CD4-positive, alpha-beta T cell treated with Interferon alpha-2 for 1 hour (primary cell): ENCODE measurements at places on chromosomes 16 and 17.

DNA sequence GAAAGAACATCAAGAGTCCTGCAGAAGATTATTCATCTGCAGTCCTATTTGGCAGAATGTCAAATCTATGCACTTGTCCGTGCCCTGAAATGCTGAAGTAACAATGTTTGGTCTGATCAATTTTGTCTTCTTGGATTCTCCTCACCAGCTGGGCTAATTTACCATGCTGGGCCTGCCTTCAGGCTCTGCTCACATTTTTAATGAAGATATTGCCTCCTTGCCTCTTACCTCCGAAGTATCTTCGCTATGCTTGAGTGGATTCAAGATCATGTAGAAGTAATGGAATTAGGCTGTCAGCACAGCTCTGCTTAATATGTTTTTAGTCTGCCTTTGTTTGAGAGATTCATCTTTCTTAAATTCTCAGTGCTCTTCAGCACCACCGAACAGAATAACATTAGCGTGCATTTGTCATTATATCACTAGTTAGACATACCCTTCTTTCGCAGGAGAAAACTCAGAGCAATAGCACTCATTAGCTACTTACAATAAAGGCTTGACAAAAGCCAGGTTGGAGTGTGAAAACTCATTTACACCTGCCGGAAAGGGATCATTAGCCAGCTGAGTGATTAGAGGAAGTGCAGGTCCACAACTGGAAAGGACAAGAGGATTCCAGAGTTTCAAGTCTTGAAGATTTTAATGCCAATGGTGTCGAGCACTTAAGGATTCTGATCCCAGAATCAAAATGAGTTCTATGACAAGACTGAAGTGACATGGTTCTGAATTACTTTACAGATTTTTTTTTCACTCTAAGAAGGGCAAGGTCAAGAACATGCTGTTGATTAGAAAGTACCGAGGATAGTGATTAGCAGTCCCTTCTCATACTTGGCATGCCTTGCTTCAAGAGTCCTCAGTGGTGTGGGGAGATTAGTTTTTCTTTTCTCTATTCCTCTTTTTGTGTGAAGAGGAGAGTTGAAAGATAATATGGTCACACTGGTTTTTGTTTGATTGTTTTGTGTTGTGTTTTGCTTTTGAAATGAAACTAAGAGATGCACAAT lies 405.6 kb upstream of the TOM1L1 start:
- no peak for DNase-seq

GRCh38 chr17:15031975-15032374 lies 233.2 kb downstream of the PMP22 start:
- no peak for DNase-seq

- DNase-seq = no peak
Observed at GRCh38 chr16:78659216-78659615, 559.8 kb downstream of the WWOX start.

- no peak for DNase-seq
Observed at GRCh38 chr17:21029036-21029435, 13.8 kb downstream of the USP22 start.

DNA sequence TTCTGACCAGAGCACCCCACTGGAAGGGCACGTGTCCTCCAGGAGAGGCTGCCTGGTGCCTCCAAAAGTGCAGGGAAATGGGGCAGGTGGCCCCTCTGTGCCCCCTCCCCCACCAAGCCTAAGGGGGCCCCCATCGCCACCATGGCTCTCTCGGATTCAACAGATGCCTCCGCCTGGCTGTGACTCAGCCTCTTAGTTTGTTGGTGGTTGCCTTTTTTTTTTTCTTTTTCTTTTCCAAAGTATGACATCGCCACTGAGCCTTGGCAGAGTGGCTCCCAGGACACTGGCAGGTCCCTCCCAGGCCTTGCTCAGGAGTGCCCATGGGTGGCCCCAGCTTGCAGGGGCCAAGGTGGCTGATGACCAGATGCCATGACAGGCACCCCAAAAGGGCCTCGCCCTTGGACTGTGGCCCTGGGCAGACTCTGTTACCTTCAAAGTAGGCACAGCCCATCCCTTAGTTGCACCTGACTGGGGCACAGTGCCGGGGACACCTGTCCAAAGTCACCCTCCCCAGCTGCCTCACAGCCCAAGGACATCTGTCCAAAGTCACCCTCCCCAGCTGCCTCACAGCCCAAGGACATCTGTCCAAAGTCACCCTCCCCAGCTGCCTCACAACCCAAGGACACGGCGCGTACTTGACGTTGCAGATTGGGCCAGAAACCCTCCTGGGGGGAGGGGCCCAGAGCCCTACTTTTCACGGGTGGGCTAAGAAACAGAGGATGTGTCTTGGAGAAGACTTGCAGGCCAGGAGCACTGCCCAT lies 29.6 kb downstream of the NPTX1 start:
- DNase-seq = no peak

GRCh38 chr17:48153691-48154358 lies 46.3 kb downstream of the SNX11 start:
- no peak for DNase-seq

GRCh38 chr16:47018223-47018891 lies 44.9 kb upstream of the DNAJA2 start:
- DNase-seq = peak; percentile 62

DNA sequence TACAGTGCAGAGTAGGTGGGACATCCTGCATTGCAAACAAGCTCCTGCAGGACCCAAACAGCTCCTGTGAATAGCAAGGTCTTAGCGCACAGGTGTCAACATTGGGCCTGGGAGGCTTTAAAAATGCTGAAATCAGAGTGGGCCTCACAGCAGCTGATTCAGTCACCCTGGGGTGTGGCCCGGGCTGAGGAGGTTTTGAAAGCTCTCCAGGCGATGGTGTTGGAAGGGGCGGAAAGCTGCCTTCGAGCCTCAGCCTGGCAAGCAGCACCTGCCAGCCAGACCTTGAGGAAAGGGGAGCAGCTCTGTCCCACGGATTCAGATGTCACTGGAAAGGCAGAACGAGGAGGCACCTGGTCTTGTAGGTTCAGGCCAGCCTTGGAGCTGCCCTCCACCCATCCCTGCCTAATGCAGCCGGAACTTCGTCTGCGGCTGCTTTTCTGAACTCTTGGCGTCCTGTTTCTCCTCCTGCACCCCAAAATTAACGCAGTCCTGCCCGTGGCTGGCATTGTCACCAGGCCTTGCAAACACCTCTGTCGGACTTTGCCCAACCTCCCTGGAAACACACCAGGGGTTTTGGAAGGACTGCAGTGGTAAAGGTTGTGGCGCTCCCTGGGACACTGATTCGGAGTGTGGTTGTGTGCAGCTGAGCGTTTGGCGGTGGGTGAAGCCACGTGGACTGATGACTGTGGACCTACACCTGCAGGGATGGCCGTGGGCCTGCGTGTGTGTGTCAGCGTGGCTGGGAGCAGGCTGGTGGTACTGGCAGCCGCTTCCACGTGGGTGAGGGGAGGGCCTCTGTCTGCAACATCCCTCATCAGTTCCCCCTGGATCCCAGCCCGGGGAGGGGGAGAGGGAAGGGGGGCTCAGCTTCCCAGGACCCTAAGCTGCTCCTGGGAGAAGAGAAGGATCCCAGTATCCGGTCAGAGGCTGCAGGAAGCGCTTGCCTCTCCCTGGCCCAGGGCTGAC lies 3.4 kb downstream of the NECAB2 start:
- no peak for DNase-seq

DNA sequence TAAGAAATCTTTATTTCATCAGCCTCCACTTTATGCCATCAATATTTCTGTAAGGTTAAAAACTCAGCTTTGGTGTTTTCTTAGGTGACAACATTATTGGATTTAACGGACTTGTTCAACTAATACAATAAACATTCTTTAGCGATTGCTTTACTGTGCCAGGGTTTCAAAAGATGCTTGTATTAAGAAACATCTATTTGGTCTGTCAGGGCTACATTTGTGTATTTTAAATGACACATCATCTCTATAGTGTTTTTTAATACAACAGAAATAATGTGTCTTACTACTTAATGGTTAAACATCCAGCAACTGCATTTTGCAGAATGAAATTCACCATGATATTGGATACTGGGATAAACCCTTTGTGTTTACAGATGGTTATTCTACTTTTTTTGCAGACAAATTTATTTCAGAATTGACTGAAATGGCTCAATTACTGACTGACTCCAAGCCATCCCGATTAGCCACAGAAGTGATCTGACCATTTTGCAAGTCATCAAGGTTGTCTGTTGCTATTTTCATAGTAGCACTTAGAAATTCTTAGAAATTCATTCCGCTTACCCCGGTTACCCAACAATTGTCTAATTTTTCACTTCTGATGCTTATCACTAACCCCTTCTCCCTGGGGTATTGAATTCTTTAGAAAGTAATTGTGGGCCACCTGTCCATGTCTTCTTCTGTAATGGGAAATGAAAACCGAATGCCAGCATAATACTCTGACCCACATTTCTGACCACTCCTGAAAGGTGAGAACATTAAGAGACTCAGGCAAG lies 63.7 kb downstream of the HS3ST3A1 start:
- no peak for DNase-seq

DNA sequence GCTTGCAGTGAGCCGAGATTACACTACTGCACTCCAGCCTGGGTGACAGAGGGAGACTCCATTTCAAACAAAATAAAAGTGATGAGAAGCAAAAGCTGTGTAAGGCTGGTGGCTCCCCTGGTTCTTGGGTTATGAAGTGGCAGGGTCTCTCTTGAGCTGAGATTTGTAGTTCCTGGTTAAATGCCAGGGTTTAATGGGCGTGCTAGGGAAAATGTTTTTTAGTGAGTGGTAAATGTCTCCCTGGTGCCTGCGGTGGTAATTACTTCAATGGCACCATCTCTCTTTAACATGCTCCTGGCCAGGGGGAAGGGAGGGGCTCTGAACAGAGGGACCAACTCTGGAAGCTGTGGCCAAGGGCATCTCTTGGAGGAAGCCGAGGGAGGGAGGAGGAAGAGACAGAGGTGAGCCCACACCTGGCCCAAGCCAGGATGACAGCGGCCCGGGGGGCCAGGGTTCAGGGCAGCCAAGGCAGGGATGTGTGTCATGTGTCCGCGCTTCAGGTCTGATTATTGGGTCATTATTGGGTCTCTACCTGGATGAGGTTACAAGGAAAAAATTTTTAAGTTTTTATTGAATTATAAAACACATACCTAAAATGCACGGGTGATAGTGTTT lies 17.8 kb upstream of the RPL38 start:
- DNase-seq = no peak

GRCh38 chr16:87966685-87967185 lies 15.5 kb downstream of the BANP start:
- no peak for DNase-seq

DNA sequence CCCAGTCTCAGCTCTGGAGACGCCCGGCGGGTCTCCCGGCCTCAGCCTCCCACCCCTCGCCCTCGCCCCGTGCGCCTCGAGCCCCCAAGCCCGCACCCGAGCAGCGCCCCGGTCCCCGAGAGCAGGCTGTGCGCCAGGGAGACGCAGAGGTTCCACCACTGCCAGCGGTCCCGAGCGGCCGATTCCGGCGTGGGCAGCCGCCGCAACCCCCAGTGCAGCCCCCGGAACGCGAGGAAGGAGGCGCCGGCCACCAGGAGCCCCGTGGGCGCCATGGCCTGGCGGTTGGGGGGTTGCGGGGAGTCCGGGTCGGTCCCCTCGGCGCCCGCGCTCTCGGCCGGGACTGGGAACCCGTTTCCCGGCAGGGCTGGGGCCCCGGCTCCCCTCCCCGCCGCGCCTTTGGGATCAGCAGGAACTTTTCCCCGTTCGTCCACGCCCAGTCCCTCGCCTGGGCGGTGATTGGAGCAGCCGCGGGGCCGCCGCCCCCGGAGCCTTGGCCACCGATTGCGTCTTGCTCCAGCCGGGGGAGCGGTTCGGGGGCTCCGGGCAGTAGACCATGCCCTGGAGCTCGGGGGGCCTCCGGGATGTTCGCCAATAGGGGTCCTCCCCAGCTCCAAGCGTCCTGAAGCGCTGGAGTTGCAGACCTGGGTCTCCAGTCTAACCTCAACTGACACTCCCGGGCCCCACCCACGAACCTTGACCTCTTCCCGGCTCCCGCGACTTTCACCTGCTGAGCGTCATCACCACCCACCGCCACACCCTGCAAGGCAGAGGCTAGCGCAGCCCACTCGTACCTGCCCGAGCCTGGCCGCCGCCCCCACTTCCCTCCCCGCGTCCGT lies at the start of gene TLCD2:
TSS of gene TLCD2 (minus strand) at position 407 of the 836 bp plus-strand sequence. CDS start at position 272, 135 bp downstream.
- DNase-seq = no peak

- no peak for DNase-seq
Observed at GRCh38 chr17:48576479-48577309, 1.5 kb downstream of the HOXB4 start.

- DNase-seq = no peak
Observed at GRCh38 chr16:19295393-19295792, 9.9 kb downstream of the CLEC19A start.

DNA sequence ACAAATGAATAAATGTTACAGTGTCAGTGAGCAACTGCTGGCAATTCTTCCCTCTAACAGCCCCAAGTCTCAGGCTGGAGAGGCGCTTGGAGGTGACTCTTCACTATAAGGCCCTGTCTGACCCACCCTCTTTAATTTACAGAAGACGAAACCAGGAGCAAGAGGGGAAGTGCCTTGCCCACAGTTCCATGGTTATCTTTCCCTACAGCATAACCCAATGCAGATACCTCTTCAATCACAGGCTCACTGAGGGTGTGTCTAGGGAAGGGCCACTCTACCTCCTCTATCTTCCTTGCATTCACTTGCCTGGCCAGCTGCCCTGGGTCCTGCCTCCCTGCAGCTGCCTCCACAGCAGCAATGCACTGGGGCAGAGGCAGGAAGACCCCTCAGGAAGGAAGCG lies 9.6 kb upstream of the N4BP1 start:
- no peak for DNase-seq

GRCh38 chr17:21094298-21094704 lies 32.5 kb upstream of the DHRS7B start:
- no peak for DNase-seq

GRCh38 chr17:18986541-18987229 lies 17.9 kb downstream of the FAM83G start:
- DNase-seq = no peak

GRCh38 chr16:88726408-88726749 lies 20.1 kb downstream of the CTU2 start:
- DNase-seq = no peak

- no peak for DNase-seq
Observed at GRCh38 chr16:4172070-4172469, 55.8 kb upstream of the ADCY9 start.

DNA sequence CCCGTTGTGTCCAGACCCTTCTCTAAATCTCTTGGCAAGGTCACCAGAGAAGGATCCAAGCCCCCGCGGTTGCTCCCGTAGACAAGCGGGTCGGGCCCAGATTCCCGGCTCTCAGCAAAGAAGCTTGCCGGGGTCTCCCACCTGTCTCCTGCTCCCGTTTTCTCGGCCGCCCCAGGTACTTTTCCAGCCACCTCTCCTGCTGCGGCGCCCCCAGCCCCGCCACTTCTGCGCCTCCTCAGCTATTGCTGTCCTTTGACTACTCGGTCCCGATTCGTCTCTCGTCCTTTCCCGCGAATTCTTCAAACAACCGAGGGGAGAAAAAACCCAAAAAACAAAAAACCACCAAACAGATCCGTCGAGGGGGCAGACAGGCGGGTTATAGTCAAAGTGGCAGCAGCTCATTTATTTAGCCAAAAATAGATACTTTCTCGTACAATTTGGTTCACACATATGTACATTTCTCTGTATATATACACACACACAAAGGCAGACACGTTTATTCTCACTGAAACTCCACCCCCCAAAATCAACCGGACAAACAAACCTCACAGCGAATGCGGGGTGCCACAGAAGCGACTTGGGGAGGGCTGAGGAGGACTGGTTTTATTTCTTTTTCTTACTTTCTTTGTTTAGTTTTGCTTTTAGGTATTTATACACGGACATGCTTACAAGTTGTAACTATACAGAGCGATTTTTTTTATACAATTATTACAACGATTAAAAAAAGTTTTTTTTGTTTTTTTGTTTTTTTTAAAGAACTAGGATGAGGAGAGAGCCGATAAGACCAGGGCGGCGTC lies 3.5 kb downstream of the IRX3 start:
- no peak for DNase-seq
